Activated T-cell treated with anti-CD3 and anti-CD28 coated beads, Interleukin-2, amount 50 U/mL, for 72 hours (primary cell): ENCODE measurements at places on chromosomes 12 and 14.

DNA sequence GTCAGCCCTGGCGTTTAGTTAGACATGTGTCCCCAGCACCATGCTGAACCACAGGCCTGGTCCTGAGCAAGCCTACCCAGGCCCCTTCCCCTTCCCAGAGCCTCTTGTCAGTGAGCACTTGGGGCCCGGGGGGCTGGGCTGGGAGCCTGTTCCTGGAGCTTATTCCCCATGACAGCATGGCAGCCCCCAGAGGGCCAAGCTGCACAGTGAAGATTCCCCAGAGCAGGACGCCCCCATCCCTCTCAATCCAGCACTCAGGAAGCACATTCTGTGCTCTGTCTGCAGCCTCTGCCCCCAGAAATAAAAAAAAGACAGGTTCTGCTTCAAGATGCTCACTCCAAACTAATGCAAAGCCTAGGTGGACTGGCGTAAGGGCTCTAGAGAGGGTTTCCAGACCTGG, 117.3 kb downstream of the LGMN start:
- peaks cover 13% of the 10 kb centered on the region for H3K36me3 ChIP-seq
- H3K27me3 ChIP-seq, result no peaks in the 10 kb centered on the region
- no peak overlapping the region for H3K4me3 ChIP-seq
- H3K4me1 ChIP-seq, result peaks cover 10% of the 10 kb centered on the region

DNA sequence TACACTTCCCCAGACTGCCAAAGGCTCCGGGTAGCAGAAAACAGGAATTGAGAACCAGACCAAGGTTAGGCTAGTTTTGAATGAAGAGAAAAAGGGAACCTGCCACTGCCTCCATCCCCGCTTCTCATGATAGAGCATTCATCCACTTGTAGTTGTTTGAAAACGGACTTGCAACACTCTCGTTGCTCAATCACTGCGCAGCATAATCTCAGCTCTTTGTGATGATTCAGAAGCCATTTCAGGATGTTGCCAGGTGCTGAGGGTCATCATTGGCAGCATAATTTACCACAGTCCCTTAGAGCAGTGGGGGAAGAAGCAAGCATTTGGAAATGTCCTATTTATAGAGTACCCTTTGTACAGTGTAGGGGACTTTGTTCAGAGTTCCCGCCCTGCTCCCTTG, 25.6 kb downstream of the KCNK13 start:
- no peak overlapping the region for H3K4me3 ChIP-seq
- no peaks in the 10 kb centered on the region for H3K36me3 ChIP-seq
- H3K4me1 ChIP-seq, result no peaks in the 10 kb centered on the region

GRCh38 chr12:5554711-5555110, 122.8 kb downstream of the NTF3 start:
- no peak overlapping the region for H3K4me3 ChIP-seq
- no peak for DNase-seq
- H3K36me3 ChIP-seq, result no peaks in the 10 kb centered on the region
- peaks cover 5% of the 10 kb centered on the region for H3K27me3 ChIP-seq
- no peaks in the 10 kb centered on the region for H3K4me1 ChIP-seq

DNA sequence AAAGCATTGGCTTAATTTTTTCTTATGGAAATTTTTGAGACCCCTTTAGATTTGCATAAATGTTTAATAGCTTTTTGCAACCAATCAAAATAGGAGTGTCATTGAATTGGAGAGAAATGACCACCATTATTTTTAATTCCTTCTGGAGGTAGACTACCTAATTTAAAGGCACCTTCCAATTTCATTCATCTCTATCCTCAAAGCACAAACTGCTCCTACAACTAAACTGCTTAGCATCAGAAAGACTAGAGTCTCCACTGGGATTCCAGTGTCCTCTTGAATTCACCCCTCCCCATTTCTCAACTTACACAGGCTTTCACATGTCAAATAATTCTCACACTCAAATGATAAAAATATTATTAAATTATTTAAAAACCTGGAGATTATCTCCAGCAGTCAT, 168.4 kb downstream of the RPS29 start:
- no peak overlapping the region for H3K27ac ChIP-seq
- peaks cover 4% of the 10 kb centered on the region for H3K36me3 ChIP-seq
- H3K4me1 ChIP-seq, result peaks cover 27% of the 10 kb centered on the region
- DNase-seq, result no peak
- H3K4me3 ChIP-seq, result no peak overlapping the region
